ENCODE measurements at places on chromosomes 3 and 15. TPM values are rescaled to one million over a fixed set of nuclear protein-coding genes. Genes with fewer than 3 reads are reported as not detected.

DNA sequence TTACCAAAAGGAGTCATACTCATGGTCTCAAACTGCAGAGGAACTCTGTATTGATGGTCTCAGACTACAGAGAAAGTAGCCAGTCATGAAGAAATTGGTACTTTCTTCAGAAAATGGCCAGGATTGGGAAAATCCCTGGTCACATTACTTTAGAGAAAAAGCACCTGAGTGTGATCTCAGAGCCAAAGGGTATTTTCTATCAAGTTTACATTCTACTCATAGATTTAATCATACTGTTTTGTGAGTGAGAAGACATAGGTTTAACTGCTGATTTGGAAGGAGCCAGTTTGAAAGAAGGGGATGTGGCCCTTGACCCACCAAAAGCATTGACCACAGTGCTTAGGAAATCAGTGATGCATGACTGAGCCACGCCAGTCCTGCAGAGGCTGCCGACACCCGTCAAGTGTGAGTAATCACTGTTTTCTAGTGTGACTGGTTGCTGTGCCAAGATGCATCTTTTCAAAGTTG is 203.6 kb downstream of the AKAP13 start:
- peak; percentile 32 for DNase-seq

The ALPK3 gene
- polyA plus RNA-seq, result 106 TPM

DNA sequence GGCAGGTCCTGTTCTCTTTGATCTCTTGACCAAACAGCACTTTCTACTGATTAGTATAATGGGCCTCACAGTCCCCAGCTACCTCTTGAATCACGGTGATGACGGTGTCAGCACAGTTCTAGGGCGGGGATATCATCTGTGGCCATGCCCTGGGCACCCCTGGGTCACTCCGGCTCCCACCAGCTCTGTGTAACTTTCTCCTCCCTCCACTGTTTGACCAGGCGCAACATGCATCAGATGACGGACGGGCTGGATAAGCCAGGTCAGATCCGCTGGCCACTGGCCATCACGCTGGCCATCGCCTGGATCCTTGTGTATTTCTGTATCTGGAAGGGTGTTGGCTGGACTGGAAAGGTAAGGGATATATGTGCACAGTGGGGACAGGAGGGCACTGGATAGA is 29.6 kb downstream of the SLC6A1 start:
- no peak for DNase-seq

- no peak for DNase-seq
Measured at GRCh38 chr15:42903388-42904324, 16.9 kb downstream of the TTBK2 start.

DNA sequence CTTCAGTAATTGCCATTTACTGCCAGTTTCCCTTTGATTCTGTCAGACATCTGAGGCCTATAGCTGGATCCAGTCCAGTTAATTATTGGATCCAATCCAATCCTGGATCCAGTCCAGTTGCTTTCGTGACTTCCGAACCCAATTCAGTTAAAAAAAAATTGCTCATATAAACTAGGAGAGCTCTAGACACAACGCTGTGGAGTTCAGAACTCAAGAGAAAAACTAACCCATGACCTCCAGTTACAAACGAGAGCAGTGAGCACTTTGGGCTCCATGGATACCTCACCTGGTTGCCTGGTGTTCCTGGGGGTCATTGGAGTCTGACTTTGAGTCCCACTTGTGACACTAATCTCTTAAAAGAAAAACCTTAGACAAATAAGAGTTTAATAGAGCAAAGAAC is 269.8 kb downstream of the THSD4 start:
- DNase-seq, result peak; percentile 64

GRCh38 chr3:116322750-116323375 is 122.4 kb downstream of the LSAMP start:
- DNase-seq, result no peak

GRCh38 chr15:55289746-55290527 is at the start of gene RAB27A:
Gene RAB27A, minus strand, starts transcription at chr15:55289813. Its CDS starts 54,879 bp downstream, at chr15:55234934.
- peak; percentile 79 for DNase-seq

The ADGRG7 gene
- not detected for polyA plus RNA-seq

DNA sequence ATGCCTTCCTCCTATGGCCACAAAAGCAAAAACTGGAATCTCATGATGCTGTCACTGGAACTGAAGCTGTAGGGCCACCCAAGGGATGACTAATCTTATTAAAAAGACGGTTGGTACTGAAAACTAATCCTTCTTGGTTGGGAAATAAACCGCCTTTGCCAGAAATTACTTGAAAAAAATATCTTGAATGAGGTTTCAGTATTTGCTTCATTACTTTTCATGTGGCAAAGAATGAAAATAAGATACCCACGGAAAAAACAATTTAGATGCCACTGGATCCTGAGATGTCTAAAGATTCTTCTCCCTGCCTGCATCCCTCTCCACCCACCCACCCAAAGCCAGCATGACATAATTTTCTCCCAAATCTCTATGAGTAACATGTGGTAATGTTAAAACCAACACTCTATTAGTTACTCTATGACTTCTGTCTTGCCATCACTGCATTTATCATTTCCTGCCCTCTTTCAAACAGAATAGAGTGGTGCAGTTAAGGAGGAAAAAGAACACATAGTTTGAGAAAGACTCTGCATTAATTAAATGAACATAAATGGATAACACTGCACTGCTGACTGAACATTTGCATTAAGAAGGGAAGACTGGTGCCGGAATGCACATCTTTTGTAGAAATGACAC is 111.8 kb upstream of the DPH6 start:
- no peak for DNase-seq

Measured in muscle of leg (tissue), 16 donors.